ENCODE measurements at places on chromosomes 2 and 18.
A peak's percentile ranks its signal among the peaks of the same experiment; 100 is the strongest.

DNA sequence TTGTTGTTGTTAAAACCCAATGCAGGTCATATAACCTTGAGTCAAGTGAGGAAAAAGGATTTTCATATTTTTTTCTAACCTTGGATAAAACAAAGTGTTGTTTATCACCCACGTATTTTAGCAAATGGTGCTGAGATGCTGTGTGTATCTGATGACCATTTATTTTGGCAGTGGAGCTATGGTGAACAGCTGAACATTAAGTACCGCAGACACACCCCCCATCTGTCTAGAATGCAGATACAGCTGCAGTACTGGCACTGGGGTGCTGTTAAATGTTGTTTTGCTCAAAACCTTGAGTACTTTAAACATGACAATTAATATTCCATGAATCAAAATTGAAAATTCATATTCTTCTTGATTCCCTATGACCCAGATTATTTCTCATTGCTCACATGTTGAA lies 773.3 kb upstream of the SLC39A10 start:
- DNase-seq = no peak

- DNase-seq = no peak
Observed at GRCh38 chr2:217784996-217785543, 217.7 kb downstream of the TNS1 start.

GRCh38 chr2:111042772-111043771 lies 77.6 kb upstream of the BCL2L11 start:
- DNase-seq = no peak

DNA sequence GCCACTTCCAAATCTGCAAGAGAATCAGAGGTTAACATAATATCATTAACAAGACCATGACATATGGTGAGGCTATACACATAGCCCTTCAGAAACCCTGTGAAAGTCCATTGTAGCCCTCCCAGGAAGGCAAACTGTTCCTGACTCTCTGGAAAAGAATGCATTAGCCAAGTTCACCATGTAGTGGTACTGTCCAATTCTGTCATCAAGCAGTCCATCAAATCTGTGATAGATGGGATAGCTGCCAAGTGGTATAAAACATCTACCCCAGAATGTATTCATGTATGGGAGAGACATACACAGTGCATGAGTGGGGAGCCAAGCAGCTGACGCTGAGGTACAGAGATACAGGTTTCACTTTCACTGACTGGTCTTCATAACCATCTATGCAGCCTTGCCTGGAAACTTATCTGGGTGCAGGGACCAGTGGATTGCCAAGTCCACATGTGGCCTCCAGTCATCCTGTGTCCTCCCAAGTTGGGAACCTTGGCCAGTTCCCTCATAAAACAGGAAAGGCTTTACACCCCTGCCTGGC lies 281.1 kb downstream of the MBD2 start:
- DNase-seq = no peak

- no peak for DNase-seq
Observed at GRCh38 chr2:72827966-72828646, 2.3 kb upstream of the EXOC6B start.

DNA sequence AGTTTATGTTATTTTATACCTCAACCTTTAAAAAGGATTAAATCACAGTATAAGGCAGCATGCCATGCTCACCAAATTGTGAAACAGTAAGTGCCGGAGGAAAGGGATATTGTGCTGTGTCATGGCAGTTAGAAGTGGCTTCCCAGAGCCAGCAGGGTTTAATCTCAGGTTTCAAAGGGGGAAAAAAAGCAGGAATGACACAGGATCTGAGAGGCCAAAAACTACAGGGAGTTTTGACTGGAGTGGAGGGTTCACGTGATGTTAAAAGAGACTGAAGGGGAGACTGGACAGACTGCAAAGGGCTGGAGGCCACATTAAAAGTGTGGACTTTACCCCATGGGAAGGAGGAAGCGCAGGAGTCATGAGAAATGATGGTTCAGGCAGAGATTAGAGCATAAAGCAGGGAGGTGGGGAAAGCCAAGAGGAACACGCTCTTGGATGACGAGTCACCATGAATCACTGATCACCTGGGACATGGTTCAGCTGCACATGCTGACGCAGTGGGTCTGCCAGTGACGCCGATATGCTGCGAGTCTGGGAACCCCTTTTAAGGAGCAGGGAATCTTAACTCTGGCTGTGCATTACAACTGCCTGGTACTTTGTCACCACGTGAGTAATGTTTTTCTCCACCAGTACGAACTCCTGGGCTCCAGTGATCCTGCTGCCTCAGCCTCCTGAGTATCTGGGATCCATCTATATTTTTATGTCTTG lies 6.1 kb downstream of the CHMP1B start:
- DNase-seq = peak; percentile 96

- DNase-seq = no peak
Observed at GRCh38 chr2:142883526-142883925, 6.1 kb downstream of the KYNU start.

- DNase-seq = no peak
Observed at GRCh38 chr2:3672861-3673678, 15.1 kb downstream of the ALLC start.

GRCh38 chr18:25100418-25100817 lies 251.5 kb downstream of the ZNF521 start:
- no peak for DNase-seq

DNA sequence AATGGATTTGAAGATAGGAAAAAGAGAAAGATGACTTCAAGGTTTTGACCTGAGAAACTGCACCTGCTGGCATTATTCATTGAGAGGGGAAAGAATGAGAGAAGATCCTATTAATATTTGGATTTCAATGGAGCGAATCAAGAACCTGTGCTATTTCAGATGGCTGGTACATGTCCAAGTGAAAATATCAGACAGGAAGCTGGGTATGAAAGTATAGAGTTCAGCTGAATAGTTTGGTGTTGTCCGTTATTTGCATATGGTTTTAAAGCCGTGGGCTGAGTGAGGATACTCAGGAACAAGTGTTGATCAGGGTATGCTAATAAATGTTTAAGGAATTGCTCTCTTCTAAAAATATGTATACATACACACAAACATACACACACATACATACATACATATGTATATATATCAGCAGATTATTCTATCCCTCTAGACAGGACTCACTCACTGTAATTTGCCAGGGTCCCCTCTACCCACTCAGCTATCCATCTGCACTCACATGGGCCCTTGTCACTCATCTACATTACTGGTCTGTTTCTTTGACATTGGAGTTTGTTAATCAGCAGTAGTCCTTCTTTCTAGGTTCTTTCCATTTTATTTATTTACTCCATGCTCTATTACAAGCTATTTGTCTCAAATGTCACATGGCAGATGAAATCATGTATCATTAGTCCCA lies 33.9 kb upstream of the IKZF2 start:
- no peak for DNase-seq

- DNase-seq = no peak
Observed at GRCh38 chr18:46322411-46322891, 218.3 kb downstream of the HAUS1 start.

- no peak for DNase-seq
Observed at GRCh38 chr2:48860380-48860779, 104.9 kb upstream of the LHCGR start.

- no peak for DNase-seq
Observed at GRCh38 chr18:12879840-12880540, 4.0 kb downstream of the PTPN2 start.

- DNase-seq = no peak
Observed at GRCh38 chr18:75139226-75139911, 69.6 kb downstream of the PTGR3 start.

DNA sequence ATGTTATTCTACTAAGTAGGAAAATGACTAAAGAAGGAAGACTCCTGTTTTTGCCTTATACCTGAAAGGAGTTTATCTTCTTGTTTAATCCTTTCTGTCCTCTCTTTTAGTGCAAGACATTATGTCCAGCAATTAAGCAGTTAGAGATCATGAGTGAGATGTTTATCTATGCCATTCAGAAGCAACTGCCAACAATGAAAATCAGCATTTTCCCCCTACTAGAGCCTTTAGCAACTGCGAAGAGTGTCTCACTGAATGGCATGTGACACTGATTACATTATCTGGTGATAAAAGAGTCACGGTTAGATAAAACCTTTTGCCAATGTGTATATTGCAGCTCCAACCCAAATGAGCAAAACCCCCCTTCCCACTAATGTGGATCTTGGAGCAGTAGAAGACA lies 357.7 kb upstream of the SYT4 start:
- DNase-seq = no peak

- no peak for DNase-seq
Observed at GRCh38 chr2:8594731-8595427, 87.0 kb upstream of the ID2 start.

- no peak for DNase-seq
Observed at GRCh38 chr2:105961599-105962146, 217.0 kb downstream of the NCK2 start.

DNA sequence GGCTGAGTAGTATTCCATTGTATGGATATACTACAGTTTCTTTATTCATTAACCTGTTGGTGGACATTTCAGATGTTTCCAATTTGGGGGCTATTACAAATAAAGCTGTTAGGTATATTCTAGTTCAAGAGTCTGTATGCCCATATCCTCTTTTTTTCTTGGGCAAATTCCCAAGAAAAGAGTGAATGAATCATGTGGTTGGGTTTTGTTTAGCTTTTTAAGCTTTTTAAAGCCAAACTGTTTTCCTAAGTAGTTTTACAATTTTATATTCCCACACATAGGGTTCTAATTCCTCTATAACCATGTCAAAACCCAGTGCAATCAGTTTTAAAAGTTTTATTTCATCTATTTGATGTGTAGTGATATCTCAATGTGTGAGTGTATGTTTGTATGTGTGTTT lies 44.9 kb upstream of the BAZ2B start:
- no peak for DNase-seq

DNA sequence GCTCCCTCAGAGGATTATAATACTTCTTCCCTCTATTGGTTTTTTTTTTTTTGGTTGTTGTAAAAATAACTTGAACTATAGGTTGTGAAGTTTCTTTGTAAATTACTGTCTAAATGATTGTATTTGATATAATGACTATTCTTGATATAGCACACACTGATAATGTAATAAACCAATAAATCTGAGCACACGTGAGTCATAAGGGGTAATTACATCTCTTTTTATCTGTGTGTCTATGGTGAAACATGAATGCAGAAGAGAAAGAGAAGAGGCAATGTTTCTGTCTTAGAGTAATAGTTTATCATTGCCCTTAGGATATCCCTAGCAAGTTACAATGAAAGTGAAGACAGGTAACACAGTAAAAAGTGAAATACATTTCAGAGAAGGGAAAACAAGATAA lies 64.1 kb upstream of the RAPGEF4 start:
- no peak for DNase-seq

DNA sequence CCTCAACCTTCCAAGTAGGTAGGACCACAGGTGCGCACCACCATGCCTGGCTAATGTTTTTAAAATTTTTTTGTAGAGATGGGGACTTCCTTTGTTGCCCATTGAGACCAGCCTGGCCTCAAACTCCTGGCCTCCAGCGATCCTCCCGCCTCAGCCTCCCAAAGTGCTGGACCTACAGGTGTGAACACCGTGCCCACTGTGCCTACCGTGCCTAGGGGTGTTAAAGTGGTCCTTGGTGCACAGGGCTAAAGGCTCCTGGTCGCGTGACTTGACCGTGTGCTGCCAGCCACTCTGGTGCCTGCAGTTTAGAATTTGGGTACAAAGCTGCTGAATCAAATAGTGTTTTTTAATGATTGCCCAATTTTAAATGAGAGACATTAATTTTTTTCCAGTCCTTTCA lies 51.0 kb upstream of the KCNG2 start:
- no peak for DNase-seq

DNA sequence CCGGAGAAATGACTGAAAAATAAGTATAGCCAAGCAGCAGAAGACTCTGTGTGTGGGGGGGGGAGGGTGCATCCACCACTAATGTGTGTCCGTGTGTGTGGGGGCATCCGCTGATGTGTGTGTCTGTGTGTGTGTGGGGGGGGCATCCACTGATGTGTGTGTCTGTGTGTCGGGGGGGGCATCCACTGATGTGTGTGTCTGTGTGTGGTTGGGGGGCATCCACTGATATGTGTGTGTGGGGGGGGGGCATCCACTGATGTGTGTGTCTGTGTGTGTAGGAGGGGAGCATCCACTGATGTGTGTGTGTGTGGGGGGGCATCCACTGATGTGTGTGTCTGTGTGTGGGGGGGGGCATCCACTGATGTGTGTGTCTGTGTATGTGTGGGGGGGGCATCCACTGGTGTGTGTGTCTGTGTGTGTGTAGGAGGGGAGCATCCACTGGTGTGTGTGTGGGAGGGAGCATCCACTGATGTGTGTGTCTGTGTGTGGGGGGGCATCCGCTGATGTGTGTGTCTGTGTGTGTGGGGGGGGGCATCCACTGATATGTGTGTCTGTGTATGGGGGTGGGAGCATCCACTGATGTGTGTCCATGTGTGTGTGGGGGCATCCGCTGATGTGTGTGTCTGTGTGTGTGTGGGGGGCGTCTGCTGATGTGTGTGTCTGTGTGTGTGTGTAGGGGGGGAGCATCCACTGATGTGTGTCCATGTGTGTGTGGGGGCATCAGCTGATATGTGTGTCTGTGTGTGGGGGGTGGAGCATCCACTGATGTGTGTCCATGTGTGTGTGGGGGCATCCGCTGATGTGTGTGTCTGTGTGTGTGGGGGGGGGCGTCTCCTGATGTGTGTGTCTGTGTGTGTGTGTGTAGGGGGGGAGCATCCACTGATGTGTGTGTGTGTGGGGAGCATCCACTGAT lies 125.0 kb downstream of the NFATC1 start:
- no peak for DNase-seq

GRCh38 chr18:1573732-1574131 lies 669.1 kb downstream of the ADCYAP1 start:
- DNase-seq = no peak

DNA sequence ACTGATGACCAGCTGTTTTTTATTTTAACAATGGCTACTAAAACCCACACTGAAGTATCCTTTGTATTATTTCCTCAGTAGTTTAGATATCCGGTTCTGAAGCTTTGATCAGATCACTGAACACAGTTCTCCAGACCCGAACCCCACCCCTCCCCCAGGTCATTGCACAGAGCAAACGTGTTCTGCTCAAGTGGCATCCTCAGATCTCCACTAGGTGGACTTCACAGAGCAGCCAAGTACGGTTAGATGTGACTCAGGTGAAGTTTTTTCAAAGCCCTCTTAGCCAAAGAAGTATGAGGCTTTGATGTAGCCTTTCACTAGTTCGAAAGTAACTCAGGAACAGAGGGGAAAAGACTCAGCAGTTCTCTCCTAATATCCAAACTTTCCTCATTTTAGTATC lies 142.7 kb upstream of the NRP2 start:
- no peak for DNase-seq

- DNase-seq = no peak
Observed at GRCh38 chr2:177692042-177692782, 299.6 kb downstream of the AGPS start.

DNA sequence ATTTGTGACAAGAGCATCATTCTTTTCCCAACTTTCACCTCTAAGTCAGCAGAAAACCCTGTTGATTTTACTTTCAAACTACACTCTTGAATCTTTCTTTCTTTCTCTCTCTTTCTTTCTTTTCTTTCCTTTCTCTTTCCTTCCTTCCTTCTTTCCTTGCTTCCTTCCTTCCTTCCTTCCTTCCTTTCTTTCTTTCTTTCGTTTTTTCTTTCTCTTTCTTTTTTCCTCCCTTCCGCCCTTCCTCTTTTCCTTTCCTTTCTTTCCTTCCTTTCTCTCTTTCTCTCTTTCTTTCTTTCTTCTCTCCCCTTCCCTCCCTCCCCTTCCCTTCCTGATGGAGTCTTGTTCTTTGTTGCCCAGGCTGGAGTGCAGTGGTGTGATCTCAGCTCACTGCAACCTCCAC lies 649.5 kb downstream of the PLCL1 start:
- DNase-seq = no peak

All from smooth muscle cell of the brain vasculature (primary cell).